ENCODE measurements at places on chromosomes 6 and 20.

DNA sequence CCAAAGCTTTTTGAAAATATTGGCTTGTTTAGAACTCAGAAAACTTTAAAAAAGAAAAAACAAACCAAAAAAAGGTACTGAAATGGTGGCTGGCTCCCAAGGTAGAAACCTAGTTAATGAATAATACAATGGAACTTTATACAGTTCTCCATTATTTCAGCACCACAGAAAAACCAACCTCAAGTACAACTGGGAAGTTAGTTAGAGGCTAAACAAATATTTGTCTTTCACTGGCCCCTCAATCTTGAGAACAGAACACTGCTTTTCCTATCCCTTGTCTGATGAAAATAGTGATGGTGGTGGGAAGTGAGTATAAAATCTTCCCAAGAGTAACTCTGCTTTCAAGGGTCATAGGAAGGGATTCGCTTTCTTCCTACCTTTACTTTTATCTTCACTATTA is 126.5 kb downstream of the REV3L start:
- no peak for DNase-seq

DNA sequence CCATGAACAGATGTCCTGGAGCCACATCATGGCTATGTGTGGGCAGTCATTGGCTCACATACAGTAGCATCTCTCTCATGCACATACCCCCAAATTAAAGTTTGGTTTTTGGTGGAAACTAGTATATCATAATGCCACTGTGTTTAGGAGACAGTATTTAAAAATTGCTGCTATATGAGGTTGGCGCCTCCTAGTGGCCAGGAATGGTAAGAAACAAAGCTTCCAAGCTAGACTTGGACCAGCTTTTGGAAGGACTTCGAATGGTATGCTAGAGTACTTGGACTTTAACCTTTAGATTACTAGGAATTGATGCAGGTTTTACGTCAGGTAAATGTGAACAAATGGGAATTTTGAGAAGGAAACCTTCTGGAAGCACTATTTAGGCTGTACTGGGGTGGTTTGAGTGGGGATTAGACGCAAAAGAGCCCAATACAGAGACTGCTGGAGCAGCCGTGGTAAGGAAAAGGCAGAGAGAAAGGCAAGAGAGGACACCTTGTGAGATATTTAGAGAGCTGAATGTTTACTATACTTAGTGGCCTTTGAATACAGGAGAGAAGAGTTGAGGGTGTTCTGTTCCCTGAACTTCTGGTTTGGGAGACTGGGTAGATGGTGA is 23.8 kb downstream of the PRSS35 start:
- DNase-seq = peak; percentile 48

DNA sequence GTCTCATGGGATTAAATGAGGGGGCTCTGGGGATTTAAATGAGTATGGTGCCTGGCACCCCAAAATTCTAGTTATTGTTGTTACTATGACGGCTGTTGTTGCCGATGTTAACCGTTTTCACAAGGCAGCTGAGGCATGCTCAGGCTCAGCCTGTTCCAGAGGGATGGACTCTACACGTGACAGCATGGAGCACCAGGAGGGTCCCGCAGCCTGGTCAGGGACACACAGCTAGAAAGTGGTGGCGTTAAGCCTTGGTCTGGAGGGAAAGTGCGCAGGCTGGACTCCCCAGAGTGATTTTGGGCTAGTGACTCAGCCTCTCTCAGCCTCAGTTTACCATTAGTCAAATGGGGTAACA is 7.0 kb downstream of the FAM110A start:
- DNase-seq = no peak

GRCh38 chr20:6732001-6732447 is 35.5 kb upstream of the BMP2 start:
- DNase-seq = no peak

GRCh38 chr20:10402938-10403608 is 30.9 kb downstream of the MKKS start:
- DNase-seq = no peak

DNA sequence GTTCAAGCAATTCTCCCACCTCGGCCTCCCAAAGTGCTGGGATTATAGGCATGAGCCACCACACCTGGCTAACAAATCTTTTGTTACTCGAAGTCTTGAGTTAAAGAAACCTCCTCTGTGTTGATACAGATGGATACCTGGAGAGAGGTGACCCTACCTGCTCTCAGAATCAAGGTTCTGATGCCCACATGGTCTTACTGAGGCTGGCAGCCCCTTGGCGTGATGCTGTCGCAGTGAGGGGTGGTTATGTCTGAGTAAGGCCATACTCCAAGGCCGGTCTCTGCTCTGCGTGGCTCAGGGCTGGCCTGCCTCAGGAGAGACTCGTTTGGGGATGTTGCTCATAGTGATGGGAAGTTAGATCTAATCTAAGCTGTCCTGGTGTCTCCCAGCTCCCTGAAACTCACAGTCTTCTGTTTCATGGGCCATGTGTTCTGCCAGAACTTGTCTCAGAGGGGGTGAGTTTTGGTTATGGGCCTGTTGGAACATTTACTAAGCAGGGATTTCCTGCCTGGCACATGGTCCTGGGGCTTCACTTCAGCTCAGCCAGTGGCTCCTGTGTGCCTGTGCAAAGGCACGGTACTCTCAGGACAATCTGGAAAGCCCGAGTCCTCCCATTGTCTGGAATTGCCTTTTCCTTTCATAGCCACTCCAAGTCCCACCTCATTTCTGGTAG is 17.5 kb upstream of the TRAF3IP2 start:
- no peak for DNase-seq

- DNase-seq = no peak
Measured at GRCh38 chr6:255041-255750, 37.1 kb upstream of the DUSP22 start.

GRCh38 chr20:11719153-11719552 is 198.5 kb upstream of the BTBD3 start:
- no peak for DNase-seq

DNA sequence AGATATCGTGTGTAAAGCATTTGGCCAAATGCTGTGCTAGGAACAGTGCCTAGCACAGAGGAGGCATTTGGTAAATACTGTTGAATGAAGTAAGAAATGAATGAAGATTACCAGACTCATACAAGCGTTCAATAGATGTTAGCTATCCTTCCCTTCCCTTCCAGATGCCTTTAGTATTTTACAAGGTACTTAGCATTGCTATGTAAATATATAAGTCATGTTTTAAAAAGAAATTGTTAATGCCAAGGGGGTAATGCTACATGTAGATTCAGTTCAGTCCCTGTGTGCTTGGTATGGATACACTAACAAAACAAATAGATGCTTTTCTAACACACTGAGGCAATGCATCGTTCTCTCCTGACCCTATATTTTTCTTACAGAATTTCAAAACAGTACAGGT is 407.2 kb downstream of the ADGRB3 start:
- DNase-seq = no peak

DNA sequence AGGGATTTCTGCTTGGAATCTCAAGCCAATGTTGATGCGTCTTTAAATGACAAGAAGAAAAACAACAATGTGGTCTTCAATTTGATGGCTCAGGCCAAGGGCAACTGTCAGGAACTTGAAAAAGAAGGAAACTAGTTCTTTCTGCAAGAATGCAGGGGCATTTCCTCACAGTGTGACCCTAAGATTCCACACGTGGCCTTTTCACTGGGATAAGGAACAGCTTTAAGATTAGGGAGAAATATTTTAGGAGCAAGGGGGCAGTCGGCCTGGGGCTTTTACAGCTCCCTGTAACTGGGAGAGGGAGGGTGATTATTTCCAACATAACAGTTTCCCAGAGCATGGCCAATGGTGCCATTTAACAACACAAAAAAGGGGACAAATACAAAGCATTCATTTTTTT is 39.4 kb upstream of the MRPS10 start:
- no peak for DNase-seq

- DNase-seq = no peak
Measured at GRCh38 chr6:91659891-91660290, 1073.0 kb upstream of the MAP3K7 start.

DNA sequence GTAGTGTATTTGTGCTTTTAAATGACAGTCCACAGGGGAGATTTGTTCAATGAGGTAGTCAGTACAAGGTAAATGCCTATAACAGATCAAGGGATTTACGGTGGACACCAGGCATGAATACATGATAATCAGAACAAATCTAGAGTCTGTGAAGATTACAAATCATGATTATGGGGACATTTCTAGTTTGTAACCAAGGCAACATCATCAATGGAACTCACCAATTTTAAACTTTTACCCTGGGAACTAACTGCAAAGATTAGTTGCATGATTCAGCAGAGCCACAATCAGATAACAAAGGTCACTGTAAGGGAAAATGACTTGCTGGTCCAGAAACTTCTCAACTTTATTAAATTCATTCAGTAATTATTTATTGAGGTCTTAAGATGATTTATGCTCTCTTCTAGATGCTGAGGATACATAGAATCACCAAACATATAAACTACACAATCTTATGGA is at the start of gene CRISP1:
Gene CRISP1 (minus strand): TSS at position 51 of the 459 bp plus-strand sequence. CDS start 9,135 bp downstream, outside the sequence.
- DNase-seq = no peak

DNA sequence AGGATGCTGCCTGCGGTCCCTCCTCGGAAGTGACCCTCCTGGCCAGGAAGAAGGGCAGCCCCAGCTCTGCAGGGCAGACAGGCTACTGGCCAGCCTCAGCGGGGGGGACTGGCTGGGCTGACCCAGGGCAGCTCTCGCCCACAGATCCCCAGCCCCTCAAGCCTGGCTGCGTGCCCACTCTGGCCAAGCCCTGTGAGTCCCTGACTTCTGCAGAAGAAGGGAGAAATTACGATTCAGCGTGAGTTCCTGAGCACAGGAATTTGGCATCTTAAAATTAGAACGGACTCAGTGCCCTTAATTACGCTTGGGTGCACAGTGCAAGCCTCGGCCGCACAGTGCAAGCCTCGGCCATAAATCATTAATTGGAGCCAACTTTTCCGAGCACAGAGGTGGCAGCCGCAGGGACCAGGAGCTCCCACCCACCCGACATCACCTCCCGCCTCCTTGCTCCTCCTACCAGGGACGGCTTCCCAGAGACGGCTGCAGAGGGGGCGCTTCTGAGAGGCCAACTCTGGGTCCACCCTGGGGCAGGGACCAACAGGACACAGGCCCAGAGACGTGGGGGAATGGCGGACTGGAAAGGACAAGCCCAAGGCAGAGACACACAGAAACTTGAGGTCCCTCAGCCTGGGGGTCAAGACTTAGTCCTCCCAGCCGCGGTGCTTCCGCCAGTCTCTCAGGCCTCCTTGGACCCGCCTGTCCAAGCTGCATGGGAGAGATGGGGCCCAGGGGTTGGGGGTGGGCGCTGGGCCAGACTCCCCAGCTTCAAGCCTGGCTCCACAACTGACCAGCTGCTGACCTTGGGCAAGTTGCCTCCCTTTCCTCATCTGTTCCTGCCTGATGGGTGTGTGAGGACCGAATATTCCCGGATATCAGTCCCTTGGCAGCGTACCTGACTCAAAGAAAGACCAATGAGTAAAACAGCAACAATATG is 165.4 kb downstream of the TAF4 start:
- DNase-seq = no peak

GRCh38 chr20:43186312-43186711 is 3.4 kb downstream of the PTPRT start:
- DNase-seq = no peak

DNA sequence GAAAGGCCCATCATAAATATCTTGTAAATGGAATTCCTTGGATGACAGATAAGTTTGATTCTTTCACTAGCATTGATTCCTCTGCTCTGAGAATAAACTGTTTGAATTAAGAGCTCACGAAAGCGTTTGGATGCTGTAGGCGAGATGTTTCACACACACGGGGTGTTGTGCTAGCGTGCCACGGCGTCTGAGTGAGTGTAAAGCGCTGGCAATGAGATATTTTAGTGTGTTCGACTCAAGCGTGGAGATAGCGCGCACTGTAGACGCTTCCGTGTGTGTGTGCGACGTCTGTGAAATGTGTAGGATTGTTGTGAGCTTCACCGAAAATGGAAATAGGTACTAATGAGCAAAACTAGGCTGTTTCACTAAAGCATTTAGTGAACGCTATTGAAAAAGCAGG is 29.4 kb upstream of the ADRM1 start:
- DNase-seq = no peak

- DNase-seq = no peak
Measured at GRCh38 chr20:45612314-45612713, 17.2 kb upstream of the WFDC10A start.

GRCh38 chr6:129031051-129031599 is 148.2 kb downstream of the LAMA2 start:
- DNase-seq = no peak

- DNase-seq = no peak
Measured at GRCh38 chr6:78771586-78771985, 95.8 kb upstream of the IRAK1BP1 start.

DNA sequence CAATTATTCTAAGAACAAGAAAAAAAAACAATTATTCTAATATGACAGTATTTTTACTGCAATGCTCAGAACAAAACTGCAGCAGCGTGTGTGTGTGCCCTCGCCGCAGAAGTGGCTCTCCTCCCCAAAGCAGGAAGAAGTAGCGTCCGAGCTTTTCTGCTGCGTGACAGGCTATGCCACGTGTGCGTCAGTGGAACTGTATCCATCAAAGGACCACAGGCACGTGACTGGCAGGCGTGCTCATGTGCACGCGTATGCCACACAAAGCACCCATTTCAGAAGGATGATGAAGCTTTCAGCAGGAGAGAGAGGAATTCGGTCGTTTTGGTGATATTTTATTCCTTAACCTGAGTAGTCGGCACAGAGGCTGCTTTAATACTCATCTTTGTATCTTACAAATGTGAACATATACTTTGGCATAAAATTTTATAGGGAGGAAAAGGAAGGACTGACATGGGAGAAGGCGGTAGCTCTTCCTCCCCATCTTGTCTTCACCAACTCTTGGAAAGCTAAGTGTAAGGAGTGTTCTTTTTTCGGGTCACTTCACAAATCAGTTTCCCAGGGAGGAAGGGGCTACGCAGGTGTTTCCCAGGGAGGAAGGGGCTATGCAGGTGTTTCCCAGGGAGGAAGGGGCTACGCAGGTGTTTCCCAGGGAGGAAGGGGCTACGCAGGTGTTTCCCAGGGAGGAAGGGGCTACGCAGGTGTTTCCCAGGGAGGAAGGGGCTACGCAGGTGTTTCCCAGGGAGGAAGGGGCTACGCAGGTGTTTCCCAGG is 3.4 kb downstream of the TCFL5 start:
- DNase-seq = no peak

DNA sequence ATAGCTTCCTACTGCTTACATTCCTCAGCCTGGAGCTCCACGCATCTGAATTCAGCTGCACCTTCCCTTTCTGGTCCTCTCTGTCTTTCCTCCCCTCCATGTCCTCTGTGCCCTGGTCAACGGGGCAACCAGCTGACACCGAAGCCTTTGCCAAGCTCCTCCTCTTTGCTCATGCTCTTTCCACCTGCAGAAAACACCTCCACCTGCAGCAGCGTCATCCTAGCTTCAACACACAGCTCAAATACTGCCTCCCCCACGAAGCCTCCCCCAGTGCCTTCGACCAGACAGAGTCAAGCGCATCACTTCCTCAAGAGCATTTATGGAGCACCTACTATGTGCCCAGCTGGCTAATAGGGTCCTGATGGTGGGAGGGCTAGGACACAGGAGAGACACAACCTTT is 9.2 kb downstream of the CDH22 start:
- DNase-seq = no peak

GRCh38 chr6:20998748-20999448 is 464.6 kb downstream of the CDKAL1 start:
- DNase-seq = no peak

- DNase-seq = no peak
Measured at GRCh38 chr6:68677058-68677457, 42.0 kb downstream of the ADGRB3 start.

- DNase-seq = no peak
Measured at GRCh38 chr20:50274570-50275430, 84.2 kb downstream of the CEBPB start.

- DNase-seq = no peak
Measured at GRCh38 chr6:53464483-53464882, 80.4 kb downstream of the GCLC start.

GRCh38 chr6:53673162-53673727 is 7.7 kb upstream of the KLHL31 start:
- no peak for DNase-seq

GRCh38 chr20:33549229-33549999 is 59.5 kb downstream of the CBFA2T2 start:
- no peak for DNase-seq

All from stimulated activated CD4-positive, alpha-beta T cell treated with anti-CD3 and anti-CD28 coated beads, Interleukin-4, amount 100 ng/mL, for 24 hours (primary cell).